ENCODE measurements at places on chromosomes 11 and 22.

DNA sequence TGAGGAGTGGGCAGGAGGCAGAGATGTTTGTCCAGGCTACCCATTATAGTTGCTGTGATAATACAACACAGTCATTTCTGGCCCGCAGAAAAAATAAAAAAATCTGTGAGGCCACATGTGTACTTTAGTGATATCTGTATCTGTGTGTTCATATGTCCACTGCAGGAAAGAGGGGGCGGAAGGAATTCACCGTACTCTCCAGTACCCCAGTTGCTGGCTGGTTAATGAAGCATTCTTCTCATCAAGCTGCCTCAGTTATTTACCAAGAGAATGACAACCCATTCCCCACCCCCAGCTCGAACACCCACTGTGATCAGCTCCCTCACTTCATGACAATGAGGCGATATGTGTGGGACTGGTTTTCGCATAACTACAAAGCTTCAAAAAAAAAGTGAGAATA lies 309.3 kb downstream of the SOX6 start:
- DNase-seq, result no peak

- no peak for DNase-seq
Observed at GRCh38 chr11:117395476-117395875, 67.8 kb downstream of the CEP164 start.

DNA sequence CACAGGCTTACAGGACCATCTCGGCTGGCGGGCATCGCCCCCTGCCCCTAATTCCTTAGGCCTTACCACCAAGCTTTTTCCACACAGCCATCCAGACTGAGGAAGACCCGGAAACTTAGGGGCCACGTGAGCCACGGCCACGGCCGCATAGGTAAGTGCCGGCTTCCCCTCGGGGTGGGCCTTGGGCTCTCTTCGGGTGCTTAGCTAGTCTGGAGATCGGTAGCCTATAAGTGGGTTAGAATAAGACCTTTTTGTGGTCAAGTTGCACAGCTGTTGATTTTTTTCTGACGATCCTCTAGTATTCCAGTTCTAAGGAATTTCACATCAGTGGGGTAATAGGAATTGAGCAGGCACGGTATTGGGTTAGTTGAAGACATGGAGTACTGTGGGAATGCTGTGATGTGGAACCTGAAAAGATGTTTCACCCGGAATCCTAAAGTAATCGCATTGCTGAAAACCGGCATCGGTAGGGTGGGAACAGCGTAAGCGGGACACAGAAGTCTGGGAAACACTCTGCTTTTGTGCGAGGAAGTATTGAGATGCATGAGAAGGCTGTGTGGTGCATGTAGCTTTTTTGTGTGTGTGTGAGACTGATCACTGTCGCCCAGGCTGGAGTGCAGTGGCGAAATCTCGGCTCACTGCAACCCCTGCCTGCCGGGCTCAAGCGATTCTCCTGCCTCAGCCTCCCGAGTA lies 669 bp downstream of the RPL27A start:
- DNase-seq, result no peak

DNA sequence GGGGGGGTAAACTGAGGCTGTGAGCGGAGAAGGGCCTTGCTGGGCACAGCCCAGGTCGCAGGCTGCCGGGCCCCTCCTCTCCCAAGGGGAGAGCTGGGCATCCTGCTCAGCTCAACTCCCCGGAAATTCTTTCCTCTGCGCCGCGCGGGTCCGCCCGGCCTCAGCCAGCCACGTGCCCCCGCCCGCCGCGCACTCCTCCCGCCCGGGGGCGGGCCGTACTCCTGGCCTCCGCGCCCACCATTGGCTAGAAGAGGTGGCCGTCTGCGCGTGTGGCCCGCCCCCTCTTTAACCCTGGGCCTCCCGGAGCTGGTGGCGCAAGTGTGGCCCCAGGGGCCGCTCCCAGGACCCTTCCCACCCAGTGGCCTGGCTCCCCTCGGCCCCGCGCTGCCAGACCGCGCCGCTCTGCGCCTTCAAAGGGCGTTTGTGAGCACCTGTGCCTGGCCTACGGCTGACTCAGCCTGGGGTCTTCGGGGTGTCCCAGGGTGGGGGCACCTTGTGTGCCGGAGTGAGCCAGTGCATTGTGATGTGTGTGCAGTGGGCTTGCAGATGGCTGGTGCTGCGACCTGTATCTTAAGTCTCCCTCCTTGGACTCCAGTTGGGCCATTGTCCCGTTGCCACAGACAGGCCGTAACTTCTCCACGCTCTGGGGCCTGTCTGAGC lies 2.0 kb downstream of the MRGPRF start:
- DNase-seq, result peak; percentile 67

GRCh38 chr11:12842933-12843636 lies 166.0 kb upstream of the RASSF10 start:
- DNase-seq, result no peak

DNA sequence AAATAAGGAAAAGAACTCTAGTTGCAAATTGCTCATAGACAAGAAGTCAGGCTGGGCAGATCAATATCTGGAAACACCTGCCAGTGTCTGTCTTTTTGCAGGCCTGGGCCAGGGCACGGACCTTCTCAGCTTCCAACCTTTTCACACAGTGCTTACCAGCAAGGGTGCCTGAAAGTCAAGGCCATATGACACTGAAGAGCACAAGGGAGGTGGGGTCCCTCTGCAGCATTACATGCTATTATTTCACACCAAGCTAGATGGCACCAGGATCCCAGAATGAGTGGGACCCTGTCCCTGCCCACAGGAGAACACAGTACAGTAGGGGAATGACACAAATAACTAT lies 5.9 kb upstream of the PEX26 start:
- no peak for DNase-seq

All from T-helper 2 cell (primary cell).